HFFc6 (cell line): ENCODE measurements at places on chromosomes 5 and 9. TPM values are rescaled to one million over a fixed set of nuclear protein-coding genes. Genes with fewer than 3 reads are reported as not detected.

Gene S100Z
- total RNA-seq: not detected in 3 replicates

- peaks cover 1% of the 10 kb centered on the region for H3K27me3 ChIP-seq
- no peak for DNase-seq
- no peak overlapping the region for H3K27ac ChIP-seq
- no peak overlapping the region for H3K4me3 ChIP-seq
- H3K36me3 ChIP-seq: no peaks in the 10 kb centered on the region; the same call in 1 of the 2 replicates
Measured at GRCh38 chr5:132640613-132641012, 17.4 kb upstream of the IL13 start.

Gene PCDHGB4
- 1.9 to 19.6 TPM (median 3.1 TPM) in 3 replicates for total RNA-seq

Gene ELL2
- 346 and 466 TPM in 2 replicates for total RNA-seq

Gene CCDC107
- total RNA-seq: 25.5 and 25.8 TPM in 2 replicates

DNA sequence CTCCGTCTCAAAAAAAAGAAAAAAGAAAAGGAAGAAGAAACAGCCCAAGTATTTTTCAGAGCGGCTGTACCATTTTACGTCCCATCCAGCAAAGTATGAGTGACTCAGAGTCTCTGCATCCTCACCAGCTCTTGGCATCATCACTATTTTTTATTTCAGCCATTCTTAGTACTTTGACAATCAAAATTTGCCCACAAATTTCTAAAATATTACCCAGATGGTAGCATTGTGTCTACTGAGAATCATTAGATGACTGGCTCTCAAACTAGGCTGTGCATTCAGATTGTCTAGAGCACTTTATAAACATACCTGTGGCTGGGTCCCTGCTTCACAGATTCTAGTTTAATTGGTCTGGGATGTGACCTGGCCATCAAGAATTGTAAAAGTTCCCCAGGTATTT is 21.6 kb upstream of the MELK start:
- H3K27me3 ChIP-seq: peaks cover 8% of the 10 kb centered on the region

Gene HSD17B3
- total RNA-seq: not detected in 3 replicates

- DNase-seq: peak; percentile 28
- peak overlapping the region; percentile 97; the same call in 1 of the 2 replicates for H3K27ac ChIP-seq
- H3K4me1 ChIP-seq: peaks cover 74% of the 10 kb centered on the region
- no peaks in the 10 kb centered on the region; the same call in 1 of the 2 replicates for H3K27me3 ChIP-seq
- no peaks in the 10 kb centered on the region; the same call in 1 of the 2 replicates for H3K36me3 ChIP-seq
Measured at GRCh38 chr5:172410662-172411483, 43.5 kb downstream of the SH3PXD2B start.

DNA sequence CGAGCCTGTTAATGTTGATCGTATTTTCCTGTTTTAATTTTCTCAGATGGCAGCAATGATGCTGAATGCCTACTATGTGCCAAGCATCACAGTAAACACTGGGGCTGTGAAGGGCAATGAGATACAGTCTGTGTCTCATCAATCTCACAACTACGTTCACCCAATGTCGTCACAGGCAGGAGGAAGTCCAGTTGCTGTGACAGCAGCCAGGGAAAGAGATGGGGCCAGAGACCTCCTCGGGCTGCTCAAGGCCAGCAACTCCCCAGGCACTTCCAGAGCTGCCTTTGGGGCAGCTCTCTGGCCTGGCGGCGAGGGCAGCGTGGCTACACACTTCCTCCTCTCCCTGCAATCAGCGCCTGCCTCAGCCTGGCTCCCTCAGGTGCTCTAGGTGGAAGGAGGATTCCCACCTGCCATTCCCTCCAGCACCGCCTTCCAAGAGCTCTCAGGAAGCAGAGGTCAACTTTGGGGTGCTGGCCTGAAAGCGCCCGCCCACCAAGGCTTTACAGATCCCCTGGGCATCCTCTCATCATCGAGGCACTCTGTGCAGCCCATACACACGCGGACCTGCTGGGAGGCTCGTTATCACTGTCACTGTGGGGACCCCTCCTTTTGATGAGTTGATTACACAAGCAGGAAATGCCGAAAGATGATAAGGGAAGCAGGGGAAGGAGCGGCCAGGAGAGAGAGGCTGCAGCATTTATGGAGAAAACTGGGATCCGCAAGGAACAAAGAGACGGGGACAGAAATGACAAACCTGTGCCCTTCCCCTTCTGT is 159.2 kb downstream of the ZDHHC21 start:
- peaks cover 17% of the 10 kb centered on the region for H3K4me1 ChIP-seq

DNA sequence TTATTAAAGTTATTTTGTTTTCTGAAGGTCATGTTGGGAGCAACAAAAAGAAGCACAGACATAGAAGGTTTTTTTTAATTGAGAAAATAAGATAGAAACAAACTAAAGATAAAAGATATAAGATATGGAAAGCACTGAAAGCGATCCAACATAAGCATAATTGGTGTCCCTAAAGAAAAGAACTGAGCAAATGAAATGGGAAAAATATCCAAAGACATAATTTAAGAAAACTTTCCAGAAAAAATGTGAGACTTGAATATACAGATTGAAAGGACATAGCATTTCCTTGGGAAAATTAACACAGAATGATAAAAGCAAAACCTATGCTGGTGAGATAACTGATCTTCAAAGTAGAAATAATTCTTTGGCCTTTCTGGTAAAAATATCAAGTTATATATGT is 289.3 kb downstream of the KIAA0825 start:
- DNase-seq: no peak
- no peak overlapping the region for H3K27ac ChIP-seq
- no peak overlapping the region for H3K4me3 ChIP-seq
- no peaks in the 10 kb centered on the region for H3K4me1 ChIP-seq

GRCh38 chr5:67065696-67066095 is 130.9 kb downstream of the CD180 start:
- 0 out of 2 replicates have a peak, but pooled peaks cover 4% of the 10 kb centered on the region for H3K36me3 ChIP-seq
- no peaks in the 10 kb centered on the region; the same call in 1 of the 2 replicates for H3K27me3 ChIP-seq
- H3K4me3 ChIP-seq: no peak overlapping the region
- no peak for DNase-seq

DNA sequence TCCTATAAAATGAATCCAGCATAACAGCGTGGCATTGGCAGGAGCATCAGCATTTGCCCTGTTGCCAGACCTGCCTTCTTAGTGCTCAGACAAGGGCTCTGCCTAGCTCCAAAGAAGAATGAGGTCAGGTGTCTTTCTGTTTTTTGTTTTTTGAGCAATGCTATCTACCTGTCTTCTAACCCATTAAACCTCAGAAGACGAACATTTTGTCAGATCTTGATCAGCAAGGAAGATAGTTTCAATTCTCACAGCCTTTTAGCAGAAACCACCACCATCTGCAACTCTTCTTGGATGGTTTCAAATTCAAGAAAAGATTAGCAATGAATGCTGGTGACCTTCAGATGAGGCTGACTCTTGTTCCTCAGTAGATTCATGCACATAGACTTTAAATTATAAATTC is 103.5 kb upstream of the IQGAP2 start:
- no peaks in the 10 kb centered on the region for H3K4me1 ChIP-seq
- H3K27me3 ChIP-seq: no peaks in the 10 kb centered on the region; the same call in 1 of the 2 replicates
- H3K4me3 ChIP-seq: no peak overlapping the region
- DNase-seq: no peak
- no peak overlapping the region for H3K27ac ChIP-seq
- no peaks in the 10 kb centered on the region for H3K36me3 ChIP-seq

DNA sequence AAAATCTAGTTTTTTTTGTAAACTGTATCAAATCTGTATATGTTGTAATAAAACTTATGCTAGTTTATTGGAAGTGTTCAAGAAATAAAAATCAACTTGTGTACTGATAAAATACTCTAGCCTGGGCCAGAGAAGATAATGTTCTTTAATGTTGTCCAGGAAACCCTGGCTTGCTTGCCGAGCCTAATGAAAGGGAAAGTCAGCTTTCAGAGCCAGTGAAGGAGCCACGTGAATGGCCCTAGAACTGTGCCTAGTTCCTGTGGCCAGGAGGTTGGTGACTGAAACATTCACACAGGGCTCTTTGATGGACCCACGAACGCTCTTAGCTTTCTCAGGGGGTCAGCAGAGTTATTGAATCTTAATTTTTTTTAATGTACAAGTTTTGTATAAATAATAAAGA is 24.3 kb downstream of the HMGCR start:
- no peak for DNase-seq
- H3K4me1 ChIP-seq: peaks cover 13% of the 10 kb centered on the region; the same call in 1 of the 2 replicates
- H3K27me3 ChIP-seq: no peaks in the 10 kb centered on the region; the same call in none of the 2 replicates
- peaks cover 36% of the 10 kb centered on the region for H3K36me3 ChIP-seq

DNA sequence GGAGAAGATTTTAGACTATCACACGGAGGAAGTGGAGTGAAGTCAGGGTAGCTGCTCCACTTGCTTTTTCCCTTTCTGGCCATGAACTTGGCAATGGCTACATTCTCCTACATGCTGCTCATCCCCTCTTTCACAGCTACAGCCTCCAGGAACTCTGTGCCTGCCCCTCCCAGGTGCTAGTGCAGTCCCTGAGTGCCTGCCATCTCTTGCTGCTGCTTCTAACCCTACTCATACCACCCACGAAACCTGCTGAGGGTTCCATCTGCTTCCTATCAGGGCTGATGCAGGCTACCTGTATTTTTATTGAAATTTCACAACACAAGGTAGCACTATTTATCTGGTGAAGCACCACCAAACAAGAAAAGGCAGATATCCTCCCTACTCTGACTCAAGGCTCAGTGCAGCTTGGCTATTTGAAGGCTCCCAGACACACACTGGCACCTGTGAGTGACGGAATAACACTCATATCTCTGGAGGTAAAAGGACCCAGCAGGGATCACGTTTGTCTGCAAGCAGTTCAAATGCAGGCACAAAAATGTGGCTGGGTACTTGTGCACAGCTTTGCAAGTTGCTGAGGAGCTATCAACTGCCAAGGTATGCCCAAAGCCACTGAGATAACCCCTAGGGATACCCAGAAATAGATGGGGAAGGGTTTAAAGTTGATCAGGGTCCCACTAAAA is 51.6 kb downstream of the MARCHF11 start:
- no peaks in the 10 kb centered on the region for H3K36me3 ChIP-seq
- no peak overlapping the region for H3K27ac ChIP-seq
- DNase-seq: no peak
- no peaks in the 10 kb centered on the region; the same call in 1 of the 2 replicates for H3K27me3 ChIP-seq

Gene KLHL9
- 31.6 to 33.5 TPM (median 32.5 TPM) in 3 replicates for total RNA-seq

DNA sequence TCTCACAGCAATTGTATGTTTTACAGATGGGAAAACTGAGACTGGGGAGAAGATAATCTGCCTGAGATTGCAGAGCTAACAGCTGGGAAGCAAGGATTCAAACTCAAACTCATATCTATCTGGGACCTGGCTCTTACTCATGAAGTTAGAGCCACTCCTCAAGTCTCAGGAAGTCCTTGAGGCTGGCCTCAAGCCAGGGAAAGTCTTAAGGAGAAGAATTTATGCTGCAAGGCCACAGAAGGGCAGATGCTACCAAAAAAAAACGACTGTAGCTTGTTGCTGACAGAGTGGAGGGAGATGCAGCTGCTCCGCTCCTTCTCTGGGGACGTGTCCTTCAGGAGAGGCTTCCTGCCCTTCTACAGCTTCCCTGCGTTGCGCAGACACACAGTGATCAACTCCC is 39.8 kb downstream of the BARHL1 start:
- H3K36me3 ChIP-seq: peaks cover 46% of the 10 kb centered on the region
- H3K4me3 ChIP-seq: no peak overlapping the region
- H3K4me1 ChIP-seq: peaks cover 10% of the 10 kb centered on the region; the same call in 1 of the 2 replicates
- no peak overlapping the region for H3K27ac ChIP-seq
- peaks cover 3% of the 10 kb centered on the region for H3K27me3 ChIP-seq

- H3K27ac ChIP-seq: no peak overlapping the region
- H3K4me3 ChIP-seq: no peak overlapping the region
- peaks cover 41% of the 10 kb centered on the region for H3K36me3 ChIP-seq
- H3K4me1 ChIP-seq: no peaks in the 10 kb centered on the region
- no peak for DNase-seq
Measured at GRCh38 chr9:96751815-96752214, 26.1 kb downstream of the ZNF510 start.

- peaks cover 19% of the 10 kb centered on the region for H3K27me3 ChIP-seq
- H3K4me3 ChIP-seq: no peak overlapping the region
- no peak overlapping the region for H3K27ac ChIP-seq
Measured at GRCh38 chr5:176579323-176579722, 30.2 kb downstream of the CDHR2 start.

Gene GPX8
- total RNA-seq: 222 and 229 TPM in 2 replicates

Gene SURF2
- 16.7 to 21.1 TPM (median 19.5 TPM) in 3 replicates for total RNA-seq

GRCh38 chr9:127955294-127956015 is 17.8 kb upstream of the DPM2 start:
- H3K4me1 ChIP-seq: peaks cover 13% of the 10 kb centered on the region
- no peak overlapping the region for H3K4me3 ChIP-seq
- no peak overlapping the region for H3K27ac ChIP-seq
- no peaks in the 10 kb centered on the region; the same call in 1 of the 2 replicates for H3K27me3 ChIP-seq
- peaks cover 8% of the 10 kb centered on the region for H3K36me3 ChIP-seq

DNA sequence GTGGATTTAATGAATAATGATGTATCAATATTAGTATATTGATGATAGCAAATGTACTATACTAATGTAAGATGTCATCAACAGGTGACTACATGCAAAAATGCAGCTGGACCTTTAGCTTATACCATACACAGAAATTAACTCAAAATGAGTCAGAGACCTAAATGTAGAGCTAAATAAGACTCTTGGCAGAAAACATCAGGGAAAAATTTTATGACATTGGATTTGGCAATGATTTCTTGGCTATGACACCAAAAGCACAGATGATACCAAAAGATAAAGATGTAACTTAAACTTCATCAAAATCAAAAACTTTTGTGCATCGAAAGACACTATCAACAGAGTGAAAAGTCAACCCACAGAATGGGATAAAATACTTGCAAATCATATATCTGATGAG is 64.0 kb upstream of the CCL21 start:
- no peaks in the 10 kb centered on the region for H3K4me1 ChIP-seq
- no peak for DNase-seq
- H3K27me3 ChIP-seq: peaks cover 9% of the 10 kb centered on the region
- H3K4me3 ChIP-seq: no peak overlapping the region

DNA sequence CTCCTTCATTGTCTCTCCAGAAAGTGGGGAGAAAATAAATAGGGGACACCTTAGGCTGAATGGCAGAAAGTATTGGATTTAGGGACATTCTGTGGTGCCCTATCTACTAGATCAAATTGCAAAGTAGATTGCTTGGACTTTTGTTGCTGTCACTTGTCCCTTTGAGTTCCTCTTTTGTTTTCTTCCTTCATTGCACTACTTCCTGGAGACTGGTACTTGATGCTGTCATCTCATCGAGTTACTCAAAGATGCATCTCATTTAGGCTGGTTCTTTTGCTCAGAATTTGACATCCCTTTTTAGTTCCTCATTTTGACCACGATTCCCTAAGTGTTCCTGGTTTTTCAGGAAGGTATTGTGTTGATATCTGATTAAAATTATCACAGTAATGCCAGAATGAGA is 137.6 kb downstream of the ADGRV1 start:
- no peaks in the 10 kb centered on the region for H3K36me3 ChIP-seq
- H3K27me3 ChIP-seq: no peaks in the 10 kb centered on the region
- H3K4me1 ChIP-seq: no peaks in the 10 kb centered on the region
- DNase-seq: no peak
- no peak overlapping the region for H3K4me3 ChIP-seq
